Right forelimb (tissue), 1 donor: ENCODE measurements at places on chromosomes 4 and X.

DNA sequence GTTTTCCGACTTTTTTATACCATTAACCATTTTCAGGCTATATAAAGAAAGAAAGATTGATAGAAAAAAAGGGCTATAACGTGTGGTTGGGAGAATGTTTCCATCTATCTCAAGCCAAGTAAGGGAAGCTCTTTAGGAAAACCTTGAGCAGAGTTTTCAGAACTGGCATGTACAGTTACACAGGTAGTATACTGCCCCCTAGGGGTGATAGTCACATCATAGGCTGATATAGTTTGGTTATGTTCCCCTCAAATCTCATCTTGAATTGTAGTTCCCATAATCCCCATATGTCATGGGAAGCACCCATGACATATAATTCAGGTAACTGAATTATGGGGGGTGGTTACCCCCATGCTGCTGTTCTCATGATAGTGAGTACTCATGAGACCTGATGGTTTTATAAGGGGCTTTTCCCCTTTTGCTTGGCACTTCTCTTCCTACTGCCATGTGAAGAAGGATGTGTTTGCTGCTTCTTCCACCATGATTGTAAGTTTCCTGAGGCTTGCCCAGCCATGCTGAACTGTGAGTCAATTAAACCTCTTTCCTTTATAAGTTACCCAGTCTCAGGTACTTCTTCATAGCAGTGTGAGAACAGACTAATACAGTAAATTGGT is 186.8 kb downstream of the TMA16 start:
- DNase-seq = no peak

DNA sequence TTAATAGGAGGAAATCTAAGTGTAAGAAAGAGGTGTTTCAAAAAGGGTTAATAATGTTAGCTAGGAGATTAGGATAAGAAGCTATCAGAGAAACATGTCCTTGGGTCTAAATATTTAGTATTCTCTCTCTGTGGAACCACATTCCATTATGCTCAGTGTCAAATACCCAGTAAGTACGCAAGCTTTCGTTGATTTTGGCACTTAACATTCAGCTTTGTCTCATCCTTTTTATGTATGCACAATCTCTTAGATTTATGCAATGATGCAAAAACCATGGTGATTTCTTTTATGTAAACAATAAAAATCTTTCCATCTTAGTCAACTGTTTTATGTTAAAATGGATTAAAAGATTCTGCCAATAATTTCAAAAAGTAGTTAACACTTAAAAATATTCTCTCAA is 129.2 kb downstream of the KLHL13 start:
- DNase-seq = no peak

DNA sequence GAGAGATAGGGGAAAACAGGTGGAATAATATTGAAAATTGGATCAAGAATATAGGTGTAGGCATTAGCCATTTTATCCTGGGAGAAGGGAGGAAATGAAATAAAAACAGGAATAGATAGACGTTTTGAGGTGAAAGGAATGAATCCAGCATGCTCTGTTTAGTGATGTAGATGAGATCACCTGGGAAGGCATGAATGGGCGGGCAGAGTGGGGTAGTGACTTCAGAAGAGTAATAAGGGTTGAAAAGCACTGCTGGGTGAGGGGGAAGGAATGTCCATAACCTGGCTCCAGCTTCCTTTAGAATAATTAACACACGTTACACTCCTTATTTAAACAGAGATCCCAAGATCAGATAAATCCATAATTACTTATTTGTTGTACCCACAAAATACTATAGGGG is 191.1 kb upstream of the ANXA3 start:
- no peak for DNase-seq

GRCh38 chrX:80511969-80512760 is 91.9 kb downstream of the TENT5D start:
- no peak for DNase-seq

- DNase-seq = no peak
Measured at GRCh38 chrX:150696331-150696730, 3.1 kb downstream of the MTMR1 start.

DNA sequence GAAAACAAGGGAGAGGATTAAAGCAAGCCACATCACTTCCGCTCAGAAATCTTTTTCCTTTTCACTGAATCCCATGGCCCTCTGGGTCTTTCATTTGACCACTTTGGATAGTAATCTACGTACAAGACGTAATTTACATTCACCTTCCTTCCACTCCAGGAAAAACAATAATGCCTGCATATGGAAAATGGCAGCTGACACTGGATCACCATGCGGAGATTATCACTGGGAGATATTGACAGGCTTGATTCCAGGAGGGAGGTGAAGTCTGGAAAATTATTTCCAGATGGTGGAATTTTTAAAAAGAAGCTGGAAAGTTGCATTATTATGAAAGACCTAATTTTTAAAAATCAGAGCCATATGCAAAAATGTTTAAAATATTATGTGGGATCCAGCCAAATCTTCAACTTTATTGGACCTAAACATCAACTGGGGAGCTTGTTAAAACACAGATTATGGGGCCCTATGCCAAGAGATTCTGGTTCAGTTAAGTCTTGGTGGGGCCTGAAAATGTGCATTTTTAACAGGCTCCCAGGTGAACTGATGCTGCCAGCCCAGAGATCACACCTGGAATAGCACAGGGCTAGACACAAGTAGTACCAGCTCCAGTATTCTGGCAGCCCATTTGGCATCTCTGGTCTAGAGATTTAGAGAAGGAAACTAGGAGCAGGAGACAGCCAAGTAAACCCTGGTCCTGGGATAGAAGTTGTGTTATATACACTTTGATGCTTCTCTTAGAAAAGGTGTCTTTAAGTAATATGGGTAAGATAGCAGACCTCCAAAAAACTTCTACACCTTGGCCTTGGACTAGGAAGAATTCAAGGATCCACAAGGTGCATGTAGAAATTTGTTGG is 290.3 kb upstream of the LDB2 start:
- peak; percentile 70 for DNase-seq

- DNase-seq = no peak
Measured at GRCh38 chrX:1542994-1543725, 6.2 kb upstream of the P2RY8 start.

- DNase-seq = no peak
Measured at GRCh38 chr4:89720981-89721380, 116.0 kb downstream of the SNCA start.

DNA sequence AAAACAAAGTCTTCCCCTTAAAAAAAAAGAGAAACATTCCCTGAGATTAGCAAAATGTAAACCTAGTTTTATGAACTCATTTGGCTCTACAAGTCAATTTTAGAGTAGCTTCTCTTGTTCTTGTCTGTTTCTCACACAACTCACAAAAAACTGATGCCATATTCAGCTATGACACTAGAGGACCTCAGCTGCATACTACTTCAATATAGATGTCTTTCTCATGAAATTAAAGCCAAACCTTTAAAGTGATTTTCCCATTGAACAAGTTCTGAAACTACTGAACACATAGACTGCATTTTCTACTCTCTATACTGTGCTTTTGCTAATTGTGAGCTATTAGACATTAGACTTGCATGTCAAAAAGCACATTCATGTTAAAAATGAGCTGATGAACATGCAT is 49.8 kb downstream of the TBCK start:
- DNase-seq = no peak

GRCh38 chrX:14777525-14777924 is 95.3 kb downstream of the FANCB start:
- no peak for DNase-seq

- no peak for DNase-seq
Measured at GRCh38 chr4:111494471-111494870, 650.8 kb upstream of the FAM241A start.

DNA sequence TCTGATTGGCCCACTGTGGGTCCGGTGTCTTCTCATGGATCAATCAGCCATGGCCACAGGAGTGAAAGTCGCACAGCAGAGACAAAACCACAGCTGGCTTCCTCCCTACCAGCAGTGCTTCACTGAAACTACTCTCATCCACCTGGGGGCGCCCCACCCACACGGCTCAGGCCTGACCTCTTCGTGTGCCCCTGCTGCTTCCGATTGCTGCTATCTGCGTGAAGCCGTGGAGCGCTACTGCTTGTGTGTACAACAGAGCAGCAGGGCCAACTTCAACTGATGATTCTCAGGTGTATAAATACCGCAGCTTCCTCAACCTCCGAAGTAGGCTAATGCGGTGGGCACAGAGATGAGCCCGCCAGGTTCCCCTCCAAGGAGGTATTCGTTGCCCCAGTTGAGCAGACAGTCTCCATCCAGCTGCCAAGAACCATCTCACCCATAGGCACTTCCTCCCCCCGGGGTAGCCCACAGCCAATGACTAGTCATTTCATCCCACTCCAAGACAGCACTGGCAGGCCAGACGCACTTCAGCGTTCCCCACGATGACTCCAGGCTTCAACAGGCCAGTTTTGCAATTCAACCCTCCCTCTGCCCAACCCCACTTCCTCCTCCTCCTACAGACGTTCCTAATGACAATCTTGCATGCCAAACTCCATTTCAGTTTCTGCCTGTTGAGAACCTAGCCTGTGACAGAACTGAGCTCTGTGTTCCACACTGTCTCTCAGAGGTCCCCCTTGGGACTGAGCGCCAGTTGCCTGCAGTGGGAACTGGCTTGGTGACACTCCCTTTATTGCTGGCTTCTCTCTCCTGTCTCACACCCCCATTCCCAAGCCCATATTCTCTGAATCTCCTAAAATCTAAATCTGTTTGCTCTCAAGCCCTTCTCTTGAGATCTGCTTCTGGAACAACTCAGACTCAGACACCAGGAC is 41.3 kb upstream of the ATP6AP2 start:
- DNase-seq = no peak

DNA sequence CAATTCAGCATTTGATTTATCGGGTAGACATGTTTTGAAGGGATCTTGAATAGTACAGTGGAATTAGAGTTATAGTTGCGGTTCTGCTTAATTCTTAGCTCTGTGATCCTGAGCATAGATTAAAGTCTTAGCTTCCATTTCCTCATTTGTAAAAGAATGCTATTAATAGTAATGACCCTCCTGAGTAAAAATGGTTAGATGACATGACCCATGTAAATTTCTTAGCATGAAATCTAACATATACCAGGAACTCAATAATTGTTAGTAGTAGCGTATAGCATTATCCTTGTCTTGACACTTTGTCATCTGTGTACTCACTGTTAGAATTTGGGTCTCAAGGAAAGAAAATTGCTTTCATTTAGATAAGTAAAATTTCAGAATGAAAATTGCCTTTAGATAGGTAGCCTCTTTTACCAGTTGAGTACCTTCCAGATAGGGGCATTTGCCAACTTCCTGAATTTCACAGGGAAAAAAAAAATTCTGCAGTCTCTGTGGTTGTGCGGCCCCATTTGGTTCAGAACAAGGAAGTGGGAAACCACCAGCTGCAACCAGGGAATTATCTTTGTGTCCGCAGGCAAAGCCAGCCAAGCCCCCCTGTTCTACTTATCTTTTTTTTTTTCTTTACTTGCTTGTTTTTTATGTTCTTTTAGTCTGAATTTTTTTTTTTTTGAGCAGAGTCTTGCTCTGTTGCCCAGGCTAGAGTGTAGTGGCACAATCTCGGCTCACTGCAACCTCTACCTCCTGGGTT is 86.9 kb downstream of the TMEM164 start:
- DNase-seq = no peak

DNA sequence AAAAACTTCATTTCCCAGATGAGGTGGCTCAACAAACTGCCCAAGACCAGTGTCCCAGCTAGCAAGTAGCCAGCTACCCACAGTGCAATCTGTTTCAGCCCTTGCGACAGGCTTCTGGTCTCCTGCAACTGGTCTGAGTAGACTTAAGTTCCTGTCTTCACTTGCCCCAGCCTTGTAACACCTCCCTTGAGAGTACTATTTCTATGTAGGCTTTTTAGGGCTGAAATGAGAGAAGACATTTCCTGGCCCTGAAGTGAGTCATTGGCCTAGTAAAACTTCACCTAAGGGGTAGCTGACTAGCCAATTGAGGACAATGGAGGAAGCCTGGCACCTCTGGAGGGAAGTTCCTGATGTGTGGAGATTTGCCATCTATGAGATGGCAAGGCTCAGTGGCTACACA is 80.1 kb upstream of the STIM2 start:
- no peak for DNase-seq

DNA sequence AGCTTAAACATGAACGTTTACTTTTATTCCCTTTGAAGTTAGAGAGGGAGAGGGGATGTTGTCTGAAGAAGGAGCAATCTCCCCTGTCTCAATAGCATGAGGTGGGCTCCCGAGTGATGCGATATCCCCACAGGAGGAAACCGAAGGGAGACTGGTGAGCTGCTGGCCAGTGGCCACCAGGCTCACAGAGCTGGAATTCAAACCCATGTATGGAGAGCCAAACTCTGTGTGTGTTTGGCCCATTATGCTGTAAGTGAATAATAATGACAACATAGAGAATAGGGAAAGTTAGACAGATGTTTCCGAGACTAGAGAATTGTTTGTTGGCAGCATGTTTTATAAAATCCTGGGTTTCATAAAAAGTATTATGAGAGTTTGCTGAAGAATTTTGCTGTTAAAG is 66.1 kb upstream of the CLNK start:
- DNase-seq = peak; percentile 56

DNA sequence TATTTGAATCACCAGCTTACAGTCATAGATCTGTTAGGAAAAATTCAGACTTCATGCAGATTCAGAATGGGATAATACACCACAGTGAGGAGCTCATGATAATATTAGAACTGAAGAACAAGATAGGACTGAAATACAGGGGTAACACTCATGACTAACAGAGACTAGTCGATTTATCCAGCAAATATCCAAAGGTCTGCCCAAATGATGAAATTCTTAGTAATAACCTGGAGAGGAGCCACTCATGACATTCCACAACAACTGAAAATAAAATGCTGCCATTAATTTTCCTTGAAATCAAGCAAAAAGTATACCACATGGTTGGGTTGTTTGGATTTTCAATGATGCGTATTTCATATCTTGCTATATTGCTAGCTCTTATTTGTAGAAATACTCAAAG is 903.7 kb upstream of the ADGRL3 start:
- no peak for DNase-seq

GRCh38 chr4:4791299-4792111 is 68.0 kb upstream of the MSX1 start:
- DNase-seq = no peak

GRCh38 chrX:149829751-149830191 is 48.0 kb downstream of the MAGEA9 start:
- no peak for DNase-seq

- no peak for DNase-seq
Measured at GRCh38 chrX:149515954-149516602, 11.0 kb upstream of the IDS start.

GRCh38 chr4:70544279-70544868 is 26.0 kb downstream of the AMTN start:
- no peak for DNase-seq

- DNase-seq = no peak
Measured at GRCh38 chr4:120481756-120482155, 415.1 kb upstream of the MAD2L1 start.

GRCh38 chr4:25271866-25272265 is 38.0 kb downstream of the PI4K2B start:
- DNase-seq = no peak

GRCh38 chr4:17066236-17066635 is 167.8 kb upstream of the LDB2 start:
- DNase-seq = no peak
